ENCODE measurements at places on chromosomes 5 and 9. TPM values are rescaled to one million over a fixed set of nuclear protein-coding genes. Genes with fewer than 3 reads are reported as not detected.

Gene PDCD1LG2
- 9.5 TPM for total RNA-seq

Gene TCF7
- 2.5 TPM for total RNA-seq

Gene SNCAIP
- total RNA-seq, result 35.9 TPM

DNA sequence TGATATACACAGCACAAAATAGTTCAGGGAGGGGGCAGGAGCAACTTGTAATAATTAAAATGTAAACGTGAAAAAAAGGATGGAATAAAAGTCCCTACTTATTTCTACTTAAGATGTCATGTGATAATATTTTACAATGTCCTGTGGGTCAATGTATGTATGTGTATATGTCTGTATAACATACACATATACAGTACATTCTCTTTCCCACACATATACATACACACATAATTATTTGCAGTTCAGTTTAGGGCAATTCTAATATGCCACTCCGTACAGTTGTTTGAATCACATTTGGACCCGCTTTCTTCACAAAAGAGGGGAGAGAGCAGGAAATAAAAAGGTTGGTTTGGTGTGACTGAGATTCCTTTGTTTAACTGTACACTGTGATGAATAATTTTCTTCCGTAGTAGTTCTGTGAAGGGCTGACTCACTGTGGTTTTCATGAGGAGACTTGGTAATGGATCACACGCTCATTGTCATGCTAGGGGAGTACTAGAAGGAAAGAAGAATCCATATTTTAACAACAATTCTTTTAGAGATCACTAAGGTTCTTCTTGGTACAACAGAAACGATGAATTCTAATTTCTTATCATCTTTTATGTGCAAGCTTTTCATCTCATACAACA lies 26.2 kb upstream of the ACOT12 start:
- H3K36me3 ChIP-seq, result no peaks in the 10 kb centered on the region
- H3K4me3 ChIP-seq, result no peak overlapping the region
- peak; percentile 85 for DNase-seq
- peak overlapping the region; percentile 85 for H3K27ac ChIP-seq

DNA sequence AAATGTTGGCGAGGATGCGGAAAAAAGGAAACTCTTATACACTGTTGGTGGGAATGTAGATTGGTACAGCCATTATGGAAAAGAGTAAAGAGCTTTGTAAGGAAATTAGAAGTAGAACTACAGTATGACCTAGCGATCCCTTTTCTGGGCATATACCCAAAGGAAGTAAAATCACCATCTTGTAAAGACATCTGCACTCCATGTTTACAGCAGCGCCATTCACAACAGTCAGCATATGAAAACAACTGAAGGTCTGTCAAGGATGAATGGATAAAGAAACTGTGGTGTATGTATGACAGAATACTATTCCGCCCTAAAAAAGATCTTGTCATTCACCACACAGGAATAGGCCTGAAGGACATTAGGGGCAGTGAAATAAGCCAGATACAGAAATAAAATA lies 27.7 kb upstream of the SLC25A51 start:
- H3K27ac ChIP-seq, result no peak overlapping the region
- peaks cover 33% of the 10 kb centered on the region for H3K4me1 ChIP-seq
- no peak overlapping the region for H3K4me3 ChIP-seq
- peak; percentile 51 for DNase-seq
- no peaks in the 10 kb centered on the region for H3K36me3 ChIP-seq
